ENCODE measurements at places on chromosomes 2 and 18. TPM values are rescaled to one million over a fixed set of nuclear protein-coding genes. Genes with fewer than 3 reads are reported as not detected.

- DNase-seq = no peak
Measured at GRCh38 chr2:31054842-31055388, 83.3 kb downstream of the GALNT14 start.

NCL gene
- 158 TPM for total RNA-seq

WNT6 gene
- total RNA-seq = 0.27 TPM

CHN1 gene
- total RNA-seq = 0.54 TPM

DNA sequence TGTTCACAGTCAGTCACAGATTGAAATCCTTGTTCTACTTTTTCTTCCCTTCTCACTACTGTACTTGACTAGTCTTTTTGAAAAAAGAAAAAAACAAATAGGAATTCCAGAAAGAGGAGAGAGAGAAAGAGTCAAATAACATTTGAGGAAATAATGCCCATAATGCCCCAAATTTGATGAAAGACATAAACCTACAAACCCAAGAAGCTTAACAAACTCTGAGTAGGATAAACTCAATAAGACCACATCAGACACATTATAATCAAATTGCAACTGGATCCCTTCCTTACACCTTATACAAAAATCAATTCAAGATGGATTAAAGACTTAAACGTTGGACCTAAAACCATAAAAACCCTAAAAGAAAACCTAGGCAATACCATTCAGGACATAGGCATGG, 30.9 kb downstream of the TMEM185B start:
- DNase-seq = no peak

SLC38A11 gene
- not detected for total RNA-seq

GRCh38 chr2:67633212-67633856, 236.2 kb downstream of the ETAA1 start:
- no peak for DNase-seq

- no peak for DNase-seq
Measured at GRCh38 chr2:117707874-117708273, 106.6 kb upstream of the DDX18 start.

ACOXL gene
- total RNA-seq = under 0.01 TPM

GRCh38 chr2:239682518-239682917, 281.7 kb upstream of the HDAC4 start:
- DNase-seq = no peak

- no peak for DNase-seq
Measured at GRCh38 chr2:86466306-86466705, 25.1 kb downstream of the KDM3A start.

GRCh38 chr18:8218197-8218596, 391.0 kb upstream of the RAB12 start:
- DNase-seq = no peak

- DNase-seq = no peak
Measured at GRCh38 chr2:170689481-170689880, 25.7 kb upstream of the SP5 start.

- peak; percentile 18 for DNase-seq
Measured at GRCh38 chr2:191231995-191232394, 13.2 kb upstream of the MYO1B start.

MAT2A gene
- 140 TPM for total RNA-seq

GLI2 gene
- under 0.01 TPM for total RNA-seq

GRCh38 chr2:233435436-233436190, 81.3 kb downstream of the DGKD start:
- no peak for DNase-seq

ZSWIM2 gene
- total RNA-seq = not detected

GRCh38 chr2:30030361-30030760, 109.0 kb upstream of the ALK start:
- DNase-seq = no peak
